Kidney (tissue), 22 donors: ENCODE measurements at places on chromosomes 7 and 10. TPM values are rescaled to one million over a fixed set of nuclear protein-coding genes. Genes with fewer than 3 reads are reported as not detected.

Gene FAM107B
- 105 TPM for total RNA-seq

Gene CAPZA2
- total RNA-seq = 295 TPM

Gene ZPBP
- 0.22 TPM for total RNA-seq

Gene TLL2
- total RNA-seq = 0.98 TPM

Gene UPK3B
- 1.9 TPM for total RNA-seq

Gene SSC4D
- 2.1 TPM for total RNA-seq

Gene EGR2
- total RNA-seq = 1.6 TPM

Gene DYNC1I1
- 2.6 TPM for total RNA-seq

Gene WDR86
- 5.9 TPM for total RNA-seq

Gene CYP3A4
- total RNA-seq = not detected

Gene LBX1
- total RNA-seq = not detected

Gene MUC12
- 3.8 TPM for total RNA-seq

Gene TBATA
- total RNA-seq = not detected

Gene PKD2L1
- not detected for total RNA-seq

Gene ZNF786
- total RNA-seq = 8.0 TPM

Gene AGBL3
- total RNA-seq = 7.6 TPM

Gene AKR1C8
- total RNA-seq = 0.66 TPM

Gene GPR15LG
- total RNA-seq = 0.44 TPM

Gene CRPPA
- total RNA-seq = 5.9 TPM

Gene PDLIM1
- total RNA-seq = 148 TPM

Gene FGFBP3
- 2.7 TPM for total RNA-seq

Gene ABCB4
- 2.0 TPM for total RNA-seq

Gene ANKRD22
- 3.6 TPM for total RNA-seq

Gene GPR146
- total RNA-seq = 10.3 TPM

Gene DNMBP
- 23.7 TPM for total RNA-seq

Gene AGR2
- 164 TPM for total RNA-seq

Gene SEMA3E
- total RNA-seq = 1.1 TPM

Gene ADAP1
- 48.2 TPM for total RNA-seq

Gene YKT6
- total RNA-seq = 60.2 TPM

Gene HGF
- total RNA-seq = 23.8 TPM

Gene PSMG3
- 29.7 TPM for total RNA-seq

Gene TSPAN13
- total RNA-seq = 23.8 TPM

Gene OR9A2
- total RNA-seq = not detected

Gene CPA4
- total RNA-seq = 1.1 TPM

Gene PTPN20
- 1.9 TPM for total RNA-seq
